ENCODE measurements at places on chromosomes 2 and 18.
A peak's percentile ranks its signal among the peaks of the same experiment; 100 is the strongest.

- no peak for DNase-seq
These were observed 37.1 kb upstream of the TNFRSF11A start for GRCh38 chr18:62287781-62288664.

GRCh38 chr2:238031751-238032150 lies 29.1 kb upstream of the SCLY start:
- DNase-seq = no peak

GRCh38 chr18:55582325-55582724 lies 5.7 kb downstream of the TCF4 start:
- no peak for DNase-seq

GRCh38 chr18:2920027-2920426 lies 73.2 kb downstream of the EMILIN2 start:
- DNase-seq = no peak

DNA sequence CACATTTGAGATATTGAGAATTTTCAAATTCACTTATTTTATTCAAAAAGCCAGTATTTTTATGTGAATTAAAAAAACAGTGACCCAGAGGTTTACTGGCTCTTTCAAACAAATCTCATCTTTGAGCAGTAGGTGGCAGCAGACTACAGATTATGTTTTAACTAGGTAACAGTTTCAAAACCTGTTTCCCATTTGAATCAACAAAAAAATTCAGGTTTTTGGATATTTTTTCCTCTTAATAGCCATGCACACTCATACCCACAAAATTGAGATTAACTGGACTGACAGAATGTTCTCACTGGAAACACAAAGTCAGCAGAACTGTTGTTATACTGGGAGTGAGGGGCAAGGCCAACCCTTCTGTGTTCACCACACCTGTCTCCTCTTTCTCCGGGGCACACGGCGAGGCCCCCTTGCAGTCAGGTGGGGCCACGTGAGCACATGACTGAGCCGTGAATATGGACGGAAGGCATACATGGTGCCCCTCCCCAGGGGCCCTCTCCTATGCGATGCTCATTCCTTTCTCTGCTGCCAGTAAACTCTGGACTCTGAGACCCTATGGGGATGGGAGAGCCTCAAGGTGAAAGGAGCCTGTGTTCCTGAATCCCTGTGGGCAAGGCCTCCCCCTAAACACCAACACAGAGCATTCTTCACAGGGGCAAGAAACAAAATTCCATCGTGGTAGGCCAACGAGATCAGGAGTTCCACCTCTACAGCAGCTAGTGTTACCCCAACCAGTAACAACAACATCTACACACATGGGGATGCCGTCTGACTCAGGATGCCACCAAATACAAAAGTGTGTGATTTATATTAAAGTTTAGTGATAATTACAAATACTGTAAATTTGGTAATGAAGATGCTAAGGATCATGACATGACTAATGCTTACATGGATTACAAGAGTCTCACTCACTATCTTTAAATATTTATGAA lies 80.4 kb downstream of the LPIN2 start:
- no peak for DNase-seq

DNA sequence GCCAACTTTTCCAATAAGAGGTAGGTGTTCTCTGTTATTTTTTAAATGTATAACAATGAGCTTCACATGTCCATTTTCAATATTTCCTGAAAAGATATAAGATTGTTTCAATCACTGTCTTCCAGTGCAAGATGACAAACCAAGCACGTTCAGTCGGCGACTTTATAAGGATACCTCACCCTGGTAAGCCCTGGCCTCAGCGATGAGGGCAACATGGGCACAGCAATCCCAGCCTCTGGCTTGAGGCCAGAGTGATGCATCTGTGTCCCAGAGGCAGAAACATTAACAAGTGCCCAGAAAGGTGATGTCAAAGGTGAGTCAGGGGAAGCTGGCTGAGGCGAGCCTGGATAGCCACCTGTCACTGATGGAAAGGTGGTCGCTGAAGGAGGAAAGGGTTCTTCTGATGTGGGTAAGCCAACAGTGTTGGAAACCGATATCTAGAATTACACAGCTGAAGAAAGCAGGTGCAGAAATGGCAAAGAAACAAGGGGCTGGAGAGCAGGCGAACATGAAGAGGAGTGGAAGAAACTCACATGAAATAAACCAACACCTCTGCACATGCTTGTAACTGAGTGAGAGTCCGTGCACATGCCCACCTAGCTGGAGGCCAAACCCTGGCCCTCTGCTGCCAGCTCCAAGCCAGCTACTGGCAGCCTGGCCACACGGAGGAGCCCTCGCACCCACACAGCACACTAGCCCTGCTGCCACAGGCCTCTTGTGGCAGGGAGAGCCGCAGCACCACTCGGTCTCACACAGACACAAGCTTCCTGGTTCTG lies 65.5 kb downstream of the FBXO15 start:
- DNase-seq = peak; percentile 26

All from stimulated activated naive CD4-positive, alpha-beta T cell treated with Interleukin-2 at 50 U/mL for 16 hours (primary cell).